ENCODE measurements at places on chromosomes 2 and 18.

- no peak for DNase-seq
Observed at GRCh38 chr2:67581751-67582150, 184.6 kb downstream of the ETAA1 start.

- DNase-seq = peak; percentile 13
Observed at GRCh38 chr2:241724259-241724974, 10.0 kb upstream of the D2HGDH start.

- DNase-seq = no peak
Observed at GRCh38 chr2:169001116-169001815, 29.9 kb downstream of the ABCB11 start.

GRCh38 chr2:10410001-10410822, 37.9 kb downstream of the ODC1 start:
- DNase-seq = no peak

DNA sequence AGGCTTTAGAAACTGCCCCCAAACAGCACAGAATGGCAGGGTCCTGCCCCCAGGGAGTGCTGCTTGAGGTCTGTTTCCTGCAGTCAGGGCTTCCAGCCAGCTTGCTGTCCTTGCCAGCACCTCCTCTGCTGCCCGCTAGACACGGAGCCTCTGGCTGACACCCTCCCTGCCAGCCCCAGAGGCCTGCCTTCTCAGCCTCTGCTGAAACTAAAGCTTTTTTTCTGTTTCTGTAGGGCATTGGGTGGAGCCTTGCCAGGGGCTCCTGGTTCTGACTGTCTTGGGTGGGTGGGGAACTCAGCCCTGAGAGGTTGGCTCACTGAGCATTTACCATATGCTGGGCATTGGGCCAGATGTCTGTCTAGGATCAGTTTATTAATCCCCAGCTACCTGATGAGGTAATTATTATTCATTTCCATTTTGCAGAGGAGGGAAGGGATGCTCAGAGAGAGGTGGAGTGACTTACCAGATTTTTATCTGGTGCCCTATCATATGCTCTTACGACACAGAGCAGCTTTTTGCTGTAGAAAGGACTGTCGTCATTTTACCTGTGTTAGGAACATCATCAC, 35.4 kb downstream of the INPP4A start:
- peak; percentile 92 for DNase-seq

GRCh38 chr2:240512666-240513535, 44.9 kb downstream of the ANKMY1 start:
- no peak for DNase-seq

DNA sequence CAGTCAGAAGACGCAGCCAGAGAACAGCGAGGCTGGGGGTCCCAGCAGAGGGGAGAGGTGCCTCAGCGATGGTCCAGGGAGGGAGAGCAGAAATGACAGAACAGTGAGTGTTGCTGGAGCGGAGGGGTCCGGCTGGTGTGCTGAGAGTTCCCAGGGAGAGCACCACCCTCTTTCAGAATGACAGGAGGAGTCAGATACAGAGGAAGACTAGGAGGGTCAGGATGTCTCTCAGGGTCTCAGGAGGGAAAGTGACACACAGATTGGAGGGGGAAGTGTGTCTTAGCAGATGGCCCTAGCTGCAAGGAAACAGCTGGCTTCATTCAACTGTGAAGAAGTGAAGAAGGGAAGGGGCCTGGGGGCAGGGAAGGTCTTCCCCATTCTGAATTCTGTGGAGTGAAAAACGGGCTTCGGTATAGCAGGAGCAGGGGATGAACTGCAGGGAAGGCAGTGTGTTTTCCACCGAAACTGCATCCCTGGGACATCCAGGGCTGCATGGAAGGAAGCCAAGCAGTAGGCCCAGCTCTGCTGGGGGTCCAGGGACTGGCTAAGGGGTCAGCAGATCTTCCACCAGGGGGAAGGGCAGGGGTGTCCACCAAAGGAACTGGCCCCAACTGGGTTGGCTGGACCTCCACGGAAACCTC, 90.0 kb upstream of the OTOS start:
- DNase-seq = no peak

GRCh38 chr2:20620271-20620681, 30.6 kb downstream of the HS1BP3 start:
- no peak for DNase-seq

Measured in NCI-H1105 (cell line).